H1 (cell line): ENCODE measurements at places on chromosomes 5 and 9. TPM values are rescaled to one million over a fixed set of nuclear protein-coding genes. Genes with fewer than 3 reads are reported as not detected.

GRCh38 chr5:68454766-68455165 is 239.2 kb downstream of the PIK3R1 start:
- no peak for DNase-seq

- DNase-seq, result no peak
Measured at GRCh38 chr5:115306011-115306536, 9.6 kb upstream of the CCDC112 start.

DNA sequence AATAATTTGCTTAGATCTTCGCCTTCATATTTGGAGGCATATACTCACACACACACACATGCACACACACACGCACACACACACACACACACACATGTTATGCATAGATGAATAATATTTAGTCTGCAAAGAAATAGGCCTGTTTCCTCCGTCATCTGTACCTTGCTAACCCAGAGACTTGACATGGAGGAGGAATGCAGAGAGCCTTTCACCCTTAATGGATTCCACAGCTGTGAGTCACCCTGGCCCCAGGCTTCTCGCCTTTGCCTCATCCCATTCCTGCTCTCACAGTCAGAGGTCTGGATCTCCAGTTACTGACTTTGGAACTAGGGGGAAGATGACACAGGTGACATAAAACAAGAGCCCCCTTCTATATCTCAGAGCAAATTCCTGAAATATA is 29.7 kb downstream of the ZNF462 start:
- DNase-seq, result no peak

EIF4E1B gene
- total RNA-seq, result 0.63 and 0.97 TPM in 2 replicates

- DNase-seq, result no peak
Measured at GRCh38 chr5:134524826-134525682, at the start of gene JADE2. Gene JADE2 (plus strand): TSS chr5:134525670. CDS start chr5:134535858, 10,188 bp downstream.

IFNA16 gene
- total RNA-seq, result not detected in 2 replicates

DNA sequence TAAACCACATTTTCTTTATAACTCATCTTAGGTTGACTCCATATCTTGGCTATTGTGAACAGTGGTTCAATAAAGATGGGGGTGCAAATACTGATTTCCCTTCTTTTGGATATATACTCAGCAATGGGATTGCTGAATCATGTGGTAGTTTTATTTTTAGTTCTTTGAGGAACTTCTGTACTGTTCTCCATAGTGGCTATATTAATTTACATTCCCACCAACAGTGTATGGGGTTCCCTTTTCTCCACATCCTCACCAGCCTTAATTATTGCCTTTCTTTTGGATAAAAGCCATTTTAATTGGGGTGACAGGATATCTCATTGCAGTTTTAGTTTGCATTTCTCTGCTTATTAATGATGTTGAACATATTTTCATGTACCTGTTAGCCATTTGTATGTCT is 107.7 kb upstream of the EQTN start:
- no peak for DNase-seq

DNA sequence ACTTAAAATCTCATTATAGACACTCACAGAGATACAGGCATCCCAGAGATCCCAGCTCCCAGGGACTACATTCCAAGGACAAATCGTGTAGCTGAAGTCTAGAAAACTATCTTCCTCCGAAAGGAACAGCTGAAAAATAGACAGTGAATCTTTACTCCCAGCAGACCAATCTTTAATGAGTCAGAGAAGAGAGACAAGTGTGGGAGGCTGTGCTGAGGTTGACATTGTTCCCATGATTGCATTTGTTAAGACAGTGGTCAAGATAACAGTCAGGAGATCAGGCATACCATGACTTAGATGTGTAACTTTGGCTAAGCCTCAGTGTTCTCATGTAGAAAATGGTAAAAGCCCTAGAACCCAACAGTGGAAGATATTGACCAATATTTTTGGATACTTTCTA is 120.7 kb downstream of the PAPPA start:
- no peak for DNase-seq

GPX3 gene
- 26.4 and 27.8 TPM in 2 replicates for total RNA-seq

DNA sequence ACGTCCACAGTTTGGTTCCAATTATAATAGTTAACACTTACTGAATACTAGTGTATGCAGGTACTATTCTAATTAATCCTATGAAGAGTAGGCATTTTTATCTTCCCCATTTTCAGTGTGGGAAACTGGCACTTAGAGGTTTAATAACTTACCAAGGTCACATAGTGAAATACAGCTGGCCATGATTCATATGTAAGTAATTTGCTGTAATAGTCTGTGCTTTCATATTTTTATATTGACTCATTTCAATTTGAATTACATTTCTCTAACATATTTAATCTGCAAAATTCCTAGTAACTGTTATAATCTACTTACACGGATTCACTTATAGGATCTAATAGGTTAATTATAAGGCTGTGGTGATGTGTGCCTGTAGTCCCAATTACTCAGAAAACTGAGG is 19.4 kb downstream of the CCNH start:
- no peak for DNase-seq

AGTPBP1 gene
- total RNA-seq, result 56.8 and 65.2 TPM in 2 replicates

- DNase-seq, result no peak
Measured at GRCh38 chr9:133583586-133583985, 25.6 kb downstream of the FAM163B start.

ZNF483 gene
- total RNA-seq, result 82.0 and 83.8 TPM in 2 replicates

ANXA2R gene
- total RNA-seq, result 0.17 and 0.29 TPM in 2 replicates

- no peak for DNase-seq
Measured at GRCh38 chr9:27784847-27785713, 211.8 kb upstream of the C9orf72 start.

- no peak for DNase-seq
Measured at GRCh38 chr9:114938687-114939575, 8.5 kb upstream of the TNFSF8 start.

GCNT4 gene
- total RNA-seq, result 14.4 and 14.5 TPM in 2 replicates

WDR70 gene
- total RNA-seq, result 37.4 and 38.4 TPM in 2 replicates

ESM1 gene
- total RNA-seq, result not detected in 2 replicates
